ENCODE measurements at places on chromosomes 6 and 20. TPM values are rescaled to one million over a fixed set of nuclear protein-coding genes. Genes with fewer than 3 reads are reported as not detected.

Gene CTSA
- total RNA-seq = 48.9 TPM

GRCh38 chr6:139295901-139296300 is 4.1 kb upstream of the TXLNB start:
- DNase-seq = no peak

- no peak for DNase-seq
Measured at GRCh38 chr6:54085541-54085940, 25.7 kb upstream of the MLIP start.

DNA sequence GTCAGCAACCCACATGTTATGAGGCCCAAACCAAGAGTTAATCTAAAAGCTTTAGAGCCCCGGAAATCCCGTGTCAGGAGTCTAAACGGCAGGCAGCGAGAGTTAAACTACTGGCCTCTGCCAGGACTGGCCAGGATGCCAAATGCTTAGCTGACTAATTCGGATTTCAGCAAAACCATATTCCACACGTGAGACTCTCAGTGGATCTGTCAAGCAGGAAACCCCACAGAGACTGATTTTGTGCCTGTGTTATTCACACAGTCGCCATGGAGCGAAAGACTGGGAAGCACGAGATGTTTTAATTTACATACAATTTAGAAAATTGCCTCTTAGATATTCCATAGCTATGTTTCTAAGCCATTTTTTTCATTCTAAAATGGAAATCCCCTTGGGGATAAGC is 152.9 kb downstream of the RNASET2 start:
- DNase-seq = no peak

- DNase-seq = no peak
Measured at GRCh38 chr20:57192311-57192710, 74.1 kb downstream of the BMP7 start.

DNA sequence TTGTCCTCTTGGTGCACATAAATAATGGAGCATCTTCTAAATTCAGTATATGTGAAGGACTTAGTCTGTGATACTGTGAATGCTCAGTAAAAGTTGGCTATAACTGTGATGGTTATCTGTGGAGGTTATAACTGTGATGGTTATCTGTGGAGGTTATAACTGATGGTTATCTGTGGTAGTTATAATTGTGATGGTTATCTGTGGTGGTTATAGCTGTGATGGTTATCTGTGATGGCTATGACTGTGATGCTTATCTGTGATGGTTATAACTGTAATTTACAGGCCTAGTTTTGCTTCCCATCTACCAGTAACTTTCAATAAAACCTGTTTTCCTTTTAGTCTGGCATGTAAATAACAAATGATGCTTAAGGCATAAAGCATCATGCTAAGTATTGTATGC is 16.5 kb downstream of the PTK7 start:
- DNase-seq = no peak

Gene DLK2
- 0.25 TPM for total RNA-seq

- peak; percentile 99 for DNase-seq
Measured at GRCh38 chr6:116570856-116571682, at the start of gene RWDD1. RWDD1 (plus strand) TSS chr6:116571504; CDS start chr6:116571583, 79 bp downstream.

- peak; percentile 75 for DNase-seq
Measured at GRCh38 chr6:28383235-28384142, 16.1 kb downstream of the ZSCAN12 start.

- DNase-seq = no peak
Measured at GRCh38 chr20:24616258-24617079, 147.0 kb downstream of the SYNDIG1 start.

GRCh38 chr6:40710626-40711330 is 123.6 kb upstream of the LRFN2 start:
- DNase-seq = no peak

Gene SLC24A3
- not detected for total RNA-seq

DNA sequence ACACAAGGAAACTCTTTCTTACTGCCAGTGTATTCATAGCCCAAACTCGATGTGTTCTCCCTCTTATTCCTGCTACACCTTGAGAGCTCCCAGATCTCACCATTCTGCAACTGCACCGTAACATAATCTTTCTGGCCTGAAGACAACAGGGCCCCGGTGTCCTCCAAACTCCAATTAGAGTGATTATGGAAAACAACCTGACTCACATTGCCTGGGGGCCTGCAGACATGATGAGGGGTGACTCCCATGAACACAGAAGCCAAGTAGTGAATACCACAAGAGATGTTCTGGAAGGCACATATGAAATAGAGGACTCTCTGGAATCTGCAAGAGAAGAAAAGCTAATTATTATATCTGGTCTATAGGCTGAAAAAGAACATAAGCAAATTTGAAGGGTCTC is 19.7 kb downstream of the SLC22A16 start:
- DNase-seq = no peak

GRCh38 chr20:57270204-57270984 is 4.0 kb upstream of the BMP7 start:
- DNase-seq = no peak

DNA sequence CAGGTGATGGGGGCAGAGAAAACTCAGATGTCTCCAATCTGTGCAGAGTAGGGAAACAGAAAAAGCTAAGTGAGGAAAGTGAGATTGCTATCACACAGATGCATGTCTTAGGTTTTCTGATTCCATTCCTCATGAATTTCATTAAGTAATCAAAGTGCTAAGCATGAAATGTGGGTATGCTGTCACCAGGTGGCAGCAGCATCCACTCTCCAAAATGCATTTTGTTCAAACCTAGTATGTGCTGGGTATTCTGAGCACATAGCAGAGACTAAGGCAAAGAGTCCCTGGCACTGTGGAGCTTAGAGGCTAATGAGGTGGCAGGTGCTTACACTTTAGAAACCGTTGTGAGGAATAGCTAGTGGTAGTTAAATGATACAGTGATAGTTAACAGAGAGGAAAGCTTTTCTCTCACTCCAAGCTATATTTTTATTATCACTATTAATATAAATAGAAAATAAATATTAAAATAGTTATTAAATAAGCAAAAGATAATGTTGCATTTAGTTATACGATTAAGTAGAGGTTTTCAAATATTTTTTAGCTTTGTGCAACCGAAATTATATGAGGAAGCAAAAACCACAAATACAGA is 179.5 kb downstream of the CDH26 start:
- DNase-seq = no peak

GRCh38 chr6:25219917-25220278 is 59.3 kb upstream of the CARMIL1 start:
- no peak for DNase-seq

DNA sequence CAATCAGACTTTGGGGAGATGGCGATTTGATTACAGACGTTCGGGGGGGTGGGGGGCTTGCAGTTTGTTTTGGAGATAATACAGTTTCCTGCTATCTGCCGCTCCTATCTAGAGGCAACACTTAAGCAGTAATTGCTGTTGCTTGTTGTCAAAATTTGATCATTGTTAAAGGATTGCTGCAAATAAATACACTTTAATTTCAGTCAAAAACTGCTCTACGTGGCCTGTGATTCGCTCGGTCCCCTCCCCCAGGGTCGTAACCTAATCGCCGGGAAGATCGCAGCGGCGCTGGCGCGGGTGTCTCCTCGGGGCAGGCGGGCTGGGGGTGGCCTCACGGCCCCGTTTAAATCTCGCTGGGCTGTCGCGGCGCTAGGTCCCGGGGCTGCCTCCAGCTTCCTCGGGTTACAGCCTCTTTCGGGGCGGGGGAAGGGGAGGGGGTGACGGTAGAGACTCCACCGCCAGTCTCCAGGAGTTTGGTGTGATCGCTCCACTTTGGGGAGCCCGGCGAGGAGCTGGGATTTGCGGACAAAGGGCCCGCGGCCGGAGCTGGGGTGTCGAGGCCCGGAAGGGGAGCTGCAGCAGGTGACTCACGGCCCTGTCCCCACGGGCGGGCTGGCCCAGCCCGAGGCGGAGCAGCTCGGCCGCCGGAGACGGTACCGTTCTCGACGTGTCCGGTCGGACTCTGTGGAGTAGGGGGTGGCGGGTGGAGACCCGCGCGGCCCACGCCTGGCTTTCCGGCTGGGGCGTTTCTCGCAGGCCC is 4.2 kb downstream of the FOXC1 start:
- DNase-seq = no peak

Gene CLPSL1
- not detected for total RNA-seq

GRCh38 chr6:8545336-8545735 is 110.0 kb upstream of the SLC35B3 start:
- no peak for DNase-seq

DNA sequence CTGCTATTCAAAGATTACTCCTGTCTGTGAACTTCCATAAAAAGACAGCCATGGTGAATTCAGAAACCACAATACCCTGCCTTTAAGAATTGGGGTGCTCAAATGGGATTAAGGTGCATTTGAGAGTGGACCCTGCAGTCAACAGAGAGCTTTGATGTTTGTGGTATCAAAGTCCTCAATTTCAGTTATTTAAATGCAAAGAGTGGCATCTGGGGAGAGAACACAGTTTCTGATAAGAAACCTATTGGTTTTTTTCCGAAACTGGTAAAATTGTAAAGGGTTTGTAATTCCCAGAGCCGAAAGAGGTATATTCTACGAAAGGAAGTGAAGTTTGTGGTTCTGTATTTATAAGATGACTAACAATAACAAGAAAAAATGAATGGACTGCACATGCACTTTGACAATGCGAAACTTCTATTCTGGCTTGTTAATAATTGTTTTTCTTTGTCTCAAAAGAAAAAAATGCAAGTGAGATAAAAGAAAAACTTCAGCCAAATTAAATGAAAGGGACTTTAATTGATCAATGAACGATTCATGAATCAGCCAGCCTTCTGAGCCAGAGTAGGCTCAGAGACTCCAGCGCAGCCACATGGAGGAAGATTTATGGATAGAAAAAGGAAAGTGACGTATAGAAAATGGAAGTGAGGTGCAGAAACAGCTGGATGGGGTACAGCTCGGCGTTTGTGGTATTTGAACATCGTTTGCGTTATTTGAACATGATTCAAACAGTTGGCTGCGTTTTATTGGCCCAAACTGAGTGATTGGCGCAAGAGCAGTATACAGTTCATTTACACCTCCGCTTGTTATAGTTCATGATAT is 70.5 kb upstream of the DUSP22 start:
- DNase-seq = no peak

Gene MATN4
- not detected for total RNA-seq

Data from pulmonary artery endothelial cell (primary cell).